ENCODE measurements at places on chromosomes 2 and 18.

GRCh38 chr2:34012715-34013302, 413.7 kb upstream of the FAM98A start:
- peak; percentile 50 for DNase-seq

- no peak for DNase-seq
Measured at GRCh38 chr18:79278896-79279295, 116.8 kb upstream of the NFATC1 start.

DNA sequence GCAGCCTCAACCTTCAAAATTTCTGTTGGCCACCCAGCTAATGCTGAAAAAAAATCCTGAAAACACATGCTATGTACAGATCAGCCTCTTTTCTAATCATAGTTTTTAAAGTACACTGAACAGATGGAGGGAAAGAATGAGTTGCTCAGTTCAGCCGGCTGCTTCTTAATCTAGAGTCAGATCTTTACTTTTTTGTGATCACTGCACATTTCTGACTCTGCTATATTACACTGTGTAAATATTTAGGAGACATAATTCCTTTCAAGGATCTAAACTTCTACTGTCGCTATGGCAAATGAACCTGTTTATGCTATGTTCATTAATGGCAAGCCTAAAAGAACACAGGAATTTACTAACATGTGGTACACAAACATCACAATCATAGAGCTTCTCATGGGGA, 114.2 kb downstream of the SRBD1 start:
- DNase-seq: no peak

- DNase-seq: peak; percentile 58
Measured at GRCh38 chr2:203786549-203787351, 80.3 kb downstream of the CD28 start.

DNA sequence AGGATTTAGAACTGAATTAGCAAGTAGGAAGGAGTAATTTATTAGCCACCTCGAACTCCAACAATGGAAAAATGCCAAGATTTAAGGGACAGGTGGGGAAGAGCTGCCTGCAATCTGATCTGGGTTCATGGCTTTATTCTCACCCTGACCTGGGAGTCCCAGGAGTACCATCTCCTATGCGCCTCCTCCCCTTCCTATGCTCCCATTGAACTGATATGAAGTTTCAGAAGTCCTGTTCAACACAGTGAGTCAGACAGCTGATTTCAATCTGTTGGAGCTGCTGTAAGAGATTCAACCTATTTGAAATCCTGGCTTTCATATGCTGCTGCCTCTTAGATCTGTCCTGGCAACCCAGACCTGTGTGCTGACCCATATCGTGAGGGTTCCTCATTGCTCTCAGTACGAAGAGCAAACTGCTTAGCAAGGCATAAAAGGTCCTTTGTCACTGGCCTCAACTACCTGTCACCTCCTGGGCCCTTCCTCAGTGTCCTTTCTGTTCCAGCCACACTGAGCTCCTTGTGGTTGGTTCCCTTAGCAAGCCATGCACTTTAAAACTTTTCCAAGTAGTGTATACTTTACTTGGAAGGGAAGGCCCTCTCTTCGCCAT, 15.9 kb upstream of the CD28 start:
- no peak for DNase-seq

GRCh38 chr2:235960011-235960715, 208.0 kb downstream of the GBX2 start:
- no peak for DNase-seq

GRCh38 chr2:235232449-235233433, 261.1 kb upstream of the AGAP1 start:
- no peak for DNase-seq

GRCh38 chr2:237734905-237735623, 63.5 kb upstream of the RBM44 start:
- no peak for DNase-seq

DNA sequence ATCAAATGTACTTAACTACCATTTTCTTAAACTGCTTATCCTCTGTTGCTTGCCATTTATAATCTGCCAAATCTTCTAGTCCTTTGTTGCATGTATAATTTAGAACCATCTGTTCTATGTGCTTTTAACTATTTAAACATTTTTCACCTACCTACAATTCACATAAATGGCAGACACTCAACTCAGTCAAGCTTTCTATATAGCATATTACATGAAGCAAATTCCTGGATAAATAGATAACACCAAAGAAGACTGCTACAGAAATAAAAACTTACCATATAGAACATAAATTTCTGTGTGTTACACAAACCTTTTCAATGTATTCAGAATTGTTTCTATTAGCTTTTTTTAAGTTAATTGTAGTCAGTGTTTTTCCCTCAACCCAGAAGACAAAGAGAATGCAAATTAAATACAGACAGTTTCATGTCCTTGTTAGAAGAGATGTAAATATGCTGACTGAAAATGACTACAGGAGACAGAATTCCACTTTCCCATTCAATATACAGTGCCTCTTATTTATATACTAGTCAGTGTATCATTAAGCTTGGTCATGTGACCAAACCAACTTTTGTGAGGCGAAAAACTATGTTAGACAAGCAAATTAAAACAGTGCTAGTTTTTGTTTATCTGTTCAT, 2.6 kb downstream of the BAZ2B start:
- DNase-seq: peak; percentile 93

DNA sequence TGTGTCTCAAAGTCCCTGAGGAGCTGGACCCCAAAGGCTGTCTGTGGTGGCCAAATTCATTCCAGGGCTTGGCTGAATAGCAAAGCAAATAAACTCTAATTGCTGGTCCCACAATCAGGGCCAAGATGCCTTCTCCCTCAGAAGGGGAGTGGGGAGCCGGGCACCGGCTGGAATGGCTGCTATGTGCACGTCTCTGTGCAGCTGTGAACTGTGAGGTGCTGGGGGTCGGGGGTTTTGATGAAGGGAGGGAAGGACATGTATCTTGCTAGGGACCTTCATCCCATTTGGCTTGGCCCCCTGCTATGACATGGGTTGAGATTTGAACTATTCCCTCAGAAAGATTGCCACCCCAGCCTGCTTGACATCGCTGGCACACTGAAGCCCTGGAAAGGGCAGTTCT, 60.4 kb downstream of the CIB4 start:
- no peak for DNase-seq

GRCh38 chr2:98946855-98947254, 10.8 kb upstream of the CRACDL start:
- no peak for DNase-seq

GRCh38 chr2:156792242-156792840, 356.2 kb downstream of the GPD2 start:
- no peak for DNase-seq

DNA sequence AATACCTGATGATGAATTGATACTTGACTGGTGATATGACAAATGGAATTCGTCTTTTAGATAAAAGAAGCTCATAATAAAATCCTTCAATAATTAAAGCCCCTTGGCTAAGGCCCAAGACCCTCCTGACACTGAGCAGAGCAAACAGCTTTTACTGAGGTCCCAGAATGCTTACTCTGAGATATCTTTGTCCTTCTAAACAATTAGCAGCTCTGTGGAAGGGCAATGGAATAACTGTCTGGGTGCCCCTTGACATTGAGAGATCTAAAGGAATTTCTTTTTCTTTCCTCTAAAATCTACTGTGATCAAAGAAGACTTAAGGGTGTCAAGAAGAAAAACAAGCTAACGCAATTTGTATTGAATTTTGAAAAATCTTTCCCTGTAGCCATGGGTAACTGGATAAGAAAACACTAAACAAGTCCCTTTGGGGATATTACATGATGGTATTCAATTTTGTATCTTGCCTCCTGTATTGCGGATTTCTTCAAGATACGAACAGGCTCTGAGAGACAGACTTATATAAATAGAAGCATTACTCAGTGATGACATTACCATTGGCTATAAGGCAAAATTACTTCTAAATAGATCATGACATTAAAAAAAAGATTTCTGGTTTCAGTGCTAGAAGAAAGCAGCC, 128.8 kb downstream of the MREG start:
- no peak for DNase-seq

- no peak for DNase-seq
Measured at GRCh38 chr2:105384861-105385260, 14.0 kb downstream of the FHL2 start.

DNA sequence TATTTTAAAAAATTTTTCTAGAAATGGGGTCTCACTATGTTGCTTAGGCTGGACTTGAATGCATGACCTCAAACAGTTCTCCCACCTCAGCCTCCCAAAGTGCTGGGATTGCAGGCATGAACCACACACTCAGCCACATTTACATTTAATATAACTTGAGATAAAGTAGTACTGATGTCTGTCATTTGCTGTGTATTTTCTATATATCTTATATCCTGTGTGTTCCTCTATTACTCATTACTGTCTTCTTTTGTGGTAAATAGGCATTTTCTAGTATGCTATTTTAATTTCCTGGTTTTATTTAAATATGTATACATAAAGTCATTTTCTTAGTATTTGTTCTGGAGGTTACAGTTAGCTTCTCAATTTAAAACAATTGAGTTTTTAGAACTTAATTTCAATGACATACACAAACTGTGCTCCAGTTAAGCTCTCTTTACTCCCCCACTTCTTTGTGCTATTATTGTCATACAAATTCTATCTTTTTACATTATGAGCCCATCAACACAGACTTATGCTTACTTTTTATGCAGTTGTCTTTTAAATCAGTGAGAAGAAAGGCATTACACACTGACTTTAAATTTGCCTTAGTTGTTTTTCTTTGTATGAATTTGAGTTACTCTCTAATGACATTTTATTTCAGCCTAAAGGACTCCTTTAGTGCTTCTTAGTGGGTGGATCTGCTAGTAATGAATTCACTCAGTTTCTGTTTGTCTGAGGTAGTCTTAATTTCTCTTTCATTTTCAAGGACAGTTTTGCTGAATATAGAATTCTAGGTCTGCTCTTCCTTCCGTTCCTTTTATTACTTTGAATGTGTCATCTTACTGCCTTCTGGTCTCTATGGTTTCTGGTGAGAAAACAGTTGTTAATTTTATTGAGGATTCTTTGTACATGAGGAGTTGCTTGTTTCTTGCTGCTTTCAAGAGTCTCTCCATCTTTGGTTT, 6.2 kb upstream of the INPP4A start:
- no peak for DNase-seq

DNA sequence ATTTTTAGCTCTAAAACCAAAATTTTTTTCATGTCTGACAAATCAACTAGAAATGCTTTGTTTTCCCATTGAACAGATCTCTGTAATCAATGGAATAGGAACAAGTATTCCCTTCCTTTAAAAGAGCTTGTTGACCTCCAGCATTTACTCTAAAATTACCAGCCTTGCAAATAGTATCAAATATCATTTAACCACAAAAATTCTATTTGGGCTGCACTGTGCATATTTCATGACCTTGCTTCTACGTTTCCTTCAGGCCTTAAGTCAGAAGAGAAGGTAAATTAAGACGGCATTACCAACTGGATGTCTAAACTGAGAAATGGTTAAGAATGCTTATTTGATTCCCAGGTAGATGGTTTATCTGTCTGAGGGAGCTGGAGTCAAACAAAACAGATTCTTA, 33.3 kb upstream of the NRXN1 start:
- no peak for DNase-seq

DNA sequence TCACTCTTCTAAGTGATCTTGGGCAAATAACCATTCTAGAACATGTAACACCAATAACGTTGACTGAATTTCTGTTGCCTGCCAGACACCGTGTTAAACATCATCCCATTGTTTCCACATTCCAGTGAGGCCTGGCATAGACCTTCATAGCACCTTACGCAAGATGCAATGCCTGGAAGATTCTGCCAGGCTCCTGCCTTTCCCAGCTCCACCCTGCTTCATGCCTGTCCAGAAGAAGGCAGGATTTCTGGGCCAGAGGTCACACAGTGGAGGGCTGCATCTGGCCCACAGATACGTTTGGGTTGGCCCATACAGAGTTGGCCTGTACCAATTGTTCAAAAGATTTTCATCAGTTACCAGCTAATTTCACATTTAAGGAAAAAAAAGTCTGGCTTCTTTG, 46.3 kb downstream of the EN1 start:
- no peak for DNase-seq

DNA sequence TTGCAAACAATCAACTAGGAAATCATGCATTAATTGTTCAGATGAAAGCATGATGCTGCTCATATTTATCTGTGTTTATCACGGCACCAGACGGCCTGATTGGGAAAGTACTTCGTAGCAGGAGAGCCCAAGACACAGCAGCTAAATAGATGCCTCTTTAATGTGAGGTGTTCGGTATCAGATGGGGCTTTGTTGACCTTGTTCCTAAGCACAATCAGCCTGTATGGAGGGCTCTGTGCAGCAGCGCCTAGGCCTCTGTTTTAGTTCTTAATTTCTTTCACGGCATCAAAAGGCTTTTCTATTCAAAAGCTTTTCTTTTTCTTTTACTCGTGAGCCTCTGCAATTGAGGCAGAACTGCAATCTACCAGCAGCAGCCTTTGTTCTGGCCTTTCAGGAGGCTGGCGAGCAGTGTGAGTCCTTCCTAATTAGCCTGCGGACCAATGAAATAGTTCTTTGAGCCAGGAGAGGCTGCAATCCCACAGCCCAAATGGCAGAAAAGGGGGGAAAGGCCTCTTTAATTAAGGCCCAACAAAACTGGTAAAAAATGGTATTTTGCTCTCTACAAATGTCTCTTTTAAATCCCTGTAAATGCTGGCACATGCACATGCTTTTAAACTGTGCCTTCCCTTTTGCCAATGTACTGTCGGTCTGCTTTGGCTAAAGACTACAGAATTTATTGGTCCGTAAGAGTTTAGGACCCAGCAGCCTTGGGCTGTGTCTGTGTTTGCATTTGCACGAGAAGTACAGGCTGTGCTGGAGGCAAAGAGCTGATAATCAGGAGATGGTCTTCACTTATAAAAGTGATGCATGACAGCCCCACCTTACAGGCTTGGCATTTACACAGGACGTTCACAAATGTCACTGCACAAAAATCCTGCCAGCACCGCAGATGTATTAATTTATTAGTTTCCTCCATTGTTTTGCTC, 159.6 kb downstream of the RND3 start:
- peak; percentile 52 for DNase-seq

- no peak for DNase-seq
Measured at GRCh38 chr2:40935349-40935748, 483.5 kb upstream of the SLC8A1 start.

- DNase-seq: no peak
Measured at GRCh38 chr2:80396276-80396675, 91.7 kb upstream of the LRRTM1 start.
